Naive B cell (primary cell): ENCODE measurements at places on chromosomes 3 and 15. TPM values are rescaled to one million over a fixed set of nuclear protein-coding genes. Genes with fewer than 3 reads are reported as not detected.

Gene DNAH12
- 0.11 TPM for polyA plus RNA-seq

Gene PLSCR5
- not detected for polyA plus RNA-seq

Gene CAMK1
- not detected for polyA plus RNA-seq

DNA sequence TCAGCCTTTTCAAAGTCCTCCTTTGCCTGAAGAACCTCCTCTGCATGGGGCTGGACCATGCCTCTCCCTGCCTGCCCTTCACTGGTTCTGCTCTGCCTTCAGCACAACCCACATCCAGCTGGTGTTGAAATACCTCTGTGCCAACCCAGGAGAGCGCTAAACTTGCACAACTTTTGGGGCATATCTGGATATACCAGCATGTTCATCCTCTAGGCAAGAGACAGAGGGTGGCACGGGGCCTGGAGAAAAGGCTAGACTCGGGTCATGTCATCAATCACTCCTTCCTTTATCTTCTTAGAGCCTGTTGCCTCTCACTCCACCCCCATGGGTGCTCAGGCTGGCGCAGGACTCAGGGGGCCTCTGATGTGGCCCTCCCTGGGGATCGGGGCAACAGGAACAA is 4.8 kb downstream of the SEMA4B start:
- peak overlapping the region; percentile 16 for H3K4me3 ChIP-seq
- peaks cover 62% of the 10 kb centered on the region for H3K4me1 ChIP-seq
- peak overlapping the region; percentile 58 for H3K27ac ChIP-seq

Gene LMAN1L
- not detected for polyA plus RNA-seq

Gene SAMMSON
- polyA plus RNA-seq = not detected

- DNase-seq = no peak
- H3K27me3 ChIP-seq = peaks cover 62% of the 10 kb centered on the region
Observed at GRCh38 chr15:65083262-65083701, 6.7 kb downstream of the KBTBD13 start.

Gene ISL2
- polyA plus RNA-seq = not detected

Gene SV2B
- not detected for polyA plus RNA-seq

- no peaks in the 10 kb centered on the region for H3K36me3 ChIP-seq
- H3K4me3 ChIP-seq = no peak overlapping the region
- no peaks in the 10 kb centered on the region for H3K4me1 ChIP-seq
Observed at GRCh38 chr3:43638594-43639447, 17.0 kb upstream of the ANO10 start.

Gene TMC3
- not detected for polyA plus RNA-seq

DNA sequence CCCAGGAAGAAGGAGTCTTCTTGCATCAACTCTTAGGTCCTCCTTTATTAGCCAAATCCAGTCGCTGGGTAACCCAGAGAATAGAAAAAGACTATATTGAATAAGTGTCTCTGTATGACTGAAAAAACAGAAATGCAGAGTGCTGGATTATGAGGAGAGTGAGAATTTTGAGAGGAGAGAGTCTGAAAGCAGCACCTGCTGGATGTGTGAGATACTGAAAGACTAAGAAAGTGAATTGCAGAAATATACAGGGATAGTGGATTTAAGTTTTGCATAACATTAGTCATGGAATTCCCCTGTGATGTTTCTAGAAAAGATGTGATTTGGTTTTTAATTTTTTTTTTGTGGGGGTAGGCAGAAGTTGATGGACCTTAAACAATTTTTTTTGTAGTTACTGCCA is 296.5 kb downstream of the MECOM start:
- H3K27me3 ChIP-seq = peaks cover 21% of the 10 kb centered on the region
- H3K27ac ChIP-seq = no peak overlapping the region
- no peaks in the 10 kb centered on the region for H3K36me3 ChIP-seq

Gene KY
- polyA plus RNA-seq = not detected

Gene GPR87
- polyA plus RNA-seq = not detected

Gene MUC20
- not detected for polyA plus RNA-seq

Gene SLC24A5
- polyA plus RNA-seq = not detected
